ENCODE measurements at places on chromosomes 16 and 17.
A peak's percentile ranks its signal among the peaks of the same experiment; 100 is the strongest.

DNA sequence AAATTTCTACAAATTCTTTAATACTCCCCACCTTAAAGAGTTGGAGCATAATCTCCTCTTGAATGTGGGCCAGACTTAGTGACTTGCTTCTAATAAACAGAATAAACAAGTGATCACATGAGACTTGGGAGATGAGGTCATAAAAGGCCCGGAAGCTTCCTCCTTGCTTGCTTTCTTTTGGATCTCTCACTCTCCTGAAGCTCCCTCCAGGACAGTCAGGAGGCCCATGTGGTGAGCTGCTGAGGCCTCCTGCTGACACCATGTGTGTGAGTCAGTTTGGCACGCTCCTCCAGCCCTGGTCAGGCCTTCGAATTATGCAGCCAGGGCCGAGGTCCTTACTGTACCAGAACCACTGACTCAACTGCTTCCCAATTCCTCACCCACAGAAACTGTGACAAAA is 53.2 kb downstream of the NDEL1 start:
- DNase-seq = no peak

DNA sequence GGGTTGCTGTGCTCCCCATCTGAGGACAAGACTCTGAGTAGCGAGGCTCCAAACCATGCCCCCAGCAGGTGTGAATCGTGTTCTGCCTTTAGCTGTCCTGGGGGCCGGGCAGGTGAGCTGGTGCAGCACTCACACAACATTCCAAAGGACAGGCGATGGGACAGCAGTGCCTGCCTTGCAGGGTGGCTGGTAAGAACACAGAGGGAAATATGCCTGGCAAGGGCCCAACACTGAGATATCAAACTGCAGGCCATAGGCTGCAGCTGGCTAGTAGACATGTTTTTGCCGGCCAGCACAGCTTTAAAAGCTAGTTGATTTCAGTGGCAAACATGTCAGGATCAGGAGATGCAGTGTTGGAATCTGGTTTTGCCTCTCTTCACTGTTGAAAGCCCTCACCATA is 23.6 kb downstream of the CLEC16A start:
- no peak for DNase-seq

DNA sequence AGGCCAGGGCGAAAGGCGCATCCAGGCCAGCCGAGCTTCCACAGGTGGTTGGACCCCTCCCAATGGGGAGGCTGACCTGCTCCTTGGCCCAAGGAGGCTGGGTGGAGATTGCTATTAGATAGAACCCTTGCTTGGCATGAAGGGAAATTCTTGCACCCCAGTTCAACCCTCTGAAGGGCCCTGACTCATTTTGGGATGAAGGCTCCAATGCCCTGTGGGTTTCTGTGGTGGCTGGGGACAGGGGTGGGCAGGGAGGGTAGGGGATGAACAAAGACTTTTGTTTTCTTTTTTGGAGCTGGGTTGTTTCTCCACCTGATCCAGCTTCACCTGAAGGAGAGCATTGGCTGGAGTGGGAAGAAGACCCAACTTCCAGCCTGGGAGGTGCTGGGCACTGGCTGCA is 16.7 kb upstream of the TBX21 start:
- no peak for DNase-seq

DNA sequence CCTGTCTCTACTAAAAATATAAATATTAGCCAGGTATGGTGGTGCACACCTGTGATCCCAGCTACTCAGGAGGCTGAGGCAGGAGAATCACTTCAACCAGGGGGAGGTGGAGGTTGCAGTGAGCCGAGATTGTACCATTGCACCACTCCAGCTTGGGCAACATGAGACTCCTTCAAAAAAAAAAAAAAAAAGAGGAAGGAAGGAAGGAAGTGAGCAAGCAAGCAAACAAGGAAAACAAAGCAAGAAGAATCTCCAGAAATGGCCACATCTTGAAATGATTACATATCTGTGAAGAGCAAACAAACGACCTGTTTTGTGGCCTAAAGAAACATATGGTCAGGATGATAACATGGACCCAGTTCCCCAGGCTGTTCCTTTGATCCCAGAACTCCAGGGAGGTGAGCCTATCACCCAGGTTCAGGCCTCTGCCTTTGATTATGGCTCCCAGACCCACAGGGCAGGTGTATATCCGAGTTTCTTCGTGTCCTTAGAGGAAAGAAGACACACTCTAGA is 8.9 kb downstream of the ACOX1 start:
- no peak for DNase-seq

- DNase-seq = no peak
Observed at GRCh38 chr17:82972836-82973372, 106.5 kb upstream of the METRNL start.

GRCh38 chr16:20906341-20907255 is 6.0 kb downstream of the LYRM1 start:
- DNase-seq = no peak

GRCh38 chr16:68740628-68741346 is 3.7 kb downstream of the CDH1 start:
- DNase-seq = no peak

DNA sequence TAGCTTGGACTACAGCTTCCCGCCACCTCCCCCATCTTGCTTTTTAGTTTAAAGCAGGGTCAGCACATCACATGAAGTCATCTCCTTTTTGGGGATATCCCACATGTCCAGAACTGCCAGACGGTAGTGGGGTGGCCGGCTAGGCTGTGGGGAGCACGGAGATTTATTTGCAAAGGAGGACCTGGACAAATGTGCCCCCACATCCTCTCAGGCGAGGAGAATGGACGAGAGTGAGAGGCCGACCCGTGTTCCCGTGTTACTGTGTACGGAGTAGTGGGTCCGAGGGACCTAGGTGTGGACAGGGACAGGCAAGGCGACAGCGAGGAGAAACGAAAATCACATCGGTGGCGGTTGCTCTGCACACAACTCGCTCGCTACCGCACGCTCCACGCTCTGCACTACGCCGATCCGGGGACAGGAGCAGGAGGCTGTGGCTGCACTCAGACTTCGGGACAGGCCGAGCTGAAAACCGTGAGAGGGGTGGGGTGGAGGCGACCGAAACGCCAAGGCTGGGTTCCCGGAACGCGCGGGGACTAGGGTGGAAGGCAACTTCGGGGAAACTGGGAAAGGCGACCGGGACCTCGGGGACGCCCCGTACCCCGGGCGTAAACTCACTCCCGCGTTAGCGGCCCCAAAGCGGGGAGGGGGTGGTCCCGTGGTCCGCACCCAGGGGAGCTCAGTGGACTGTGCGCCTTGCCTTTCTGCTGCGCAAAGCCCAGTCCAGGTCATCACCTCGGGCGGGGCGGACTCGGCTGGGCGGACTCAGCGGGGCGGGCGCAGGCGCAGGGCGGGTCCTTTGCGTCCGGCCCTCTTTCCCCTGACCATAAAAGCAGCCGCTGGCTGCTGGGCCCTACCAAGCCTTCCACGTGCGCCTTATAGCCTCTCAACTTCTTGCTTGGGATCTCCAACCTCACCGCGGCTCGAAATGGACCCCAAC is at the start of gene MT1A:
Gene MT1A, plus strand, starts transcription at position 853 of the 937 bp plus-strand sequence. Its CDS starts 73 bp downstream, at position 926.
- DNase-seq = peak; percentile 90

Data from colonic mucosa (tissue), 4 donors.